ENCODE measurements at places on chromosomes 3 and 15. TPM values are rescaled to one million over a fixed set of nuclear protein-coding genes. Genes with fewer than 3 reads are reported as not detected.
A peak's percentile ranks its signal among the peaks of the same experiment; 100 is the strongest.

The MYO5C gene
- polyA plus RNA-seq, result 6.7 TPM

The B3GNT5 gene
- polyA plus RNA-seq, result 16.2 TPM

The HYAL1 gene
- 11.8 TPM for polyA plus RNA-seq

The FETUB gene
- 5.8 TPM for polyA plus RNA-seq

The ALPK3 gene
- 6.0 TPM for polyA plus RNA-seq

The CATSPER2 gene
- polyA plus RNA-seq, result 0.99 TPM

The RASL12 gene
- 5.1 TPM for polyA plus RNA-seq

DNA sequence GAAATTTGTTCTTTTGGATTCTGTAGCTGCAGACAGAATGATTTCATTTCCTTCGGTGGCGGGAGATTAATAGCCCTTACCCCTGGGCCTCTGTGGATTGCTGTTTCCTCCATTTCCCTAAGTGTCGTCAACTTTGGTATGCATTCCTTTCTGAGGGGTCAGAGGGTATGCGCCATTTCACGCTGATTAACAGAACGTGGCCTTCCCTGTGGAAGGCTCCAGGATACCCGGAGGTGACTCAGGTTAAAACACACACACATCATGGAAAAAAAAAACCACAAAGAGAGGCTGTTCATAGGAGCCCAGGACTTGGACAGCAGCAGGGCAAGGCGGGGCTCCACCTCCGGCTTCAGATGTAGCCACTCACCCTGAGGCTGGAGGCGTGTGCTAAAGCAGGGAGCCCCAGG, 51.9 kb downstream of the EPHB1 start:
- peak; percentile 69 for DNase-seq

GRCh38 chr3:15428539-15428938, 1.1 kb downstream of the EAF1 start:
- DNase-seq, result peak; percentile 19

DNA sequence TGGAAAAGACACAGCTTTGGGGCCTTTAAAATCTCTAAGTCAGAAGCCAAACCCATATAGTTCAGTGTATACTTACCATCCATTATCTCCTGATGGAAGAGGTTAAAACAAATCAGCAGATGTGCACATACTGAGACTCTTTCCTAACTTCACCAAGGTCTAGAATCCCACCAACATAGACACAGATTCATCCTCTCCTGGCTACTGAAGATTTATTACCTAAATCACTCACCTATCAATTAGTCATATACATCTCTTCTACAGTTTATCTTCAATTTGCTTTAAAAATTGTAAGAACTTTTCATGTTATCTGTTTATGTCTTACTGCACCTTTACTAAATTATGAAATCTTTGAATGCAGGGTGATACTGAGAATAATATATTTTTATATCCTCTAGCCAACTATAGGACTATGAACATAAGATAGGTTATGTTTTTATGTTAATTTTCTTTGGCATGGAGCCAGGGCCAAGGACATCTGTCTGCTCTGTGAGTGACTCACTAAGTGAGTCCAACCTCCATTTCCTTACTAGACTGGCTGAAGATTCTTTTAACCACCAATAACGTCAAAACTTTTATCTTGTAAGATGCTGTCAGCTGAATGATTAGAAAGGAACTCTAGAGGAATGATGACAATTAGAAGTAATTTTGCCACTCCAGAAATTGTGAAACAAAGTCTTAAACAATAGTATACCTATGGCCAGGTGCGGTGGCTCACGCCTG, 397.6 kb downstream of the FOXP1 start:
- peak; percentile 31 for DNase-seq

- DNase-seq, result no peak
Measured at GRCh38 chr3:46133285-46133684, 74.8 kb downstream of the CCR1 start.

DNA sequence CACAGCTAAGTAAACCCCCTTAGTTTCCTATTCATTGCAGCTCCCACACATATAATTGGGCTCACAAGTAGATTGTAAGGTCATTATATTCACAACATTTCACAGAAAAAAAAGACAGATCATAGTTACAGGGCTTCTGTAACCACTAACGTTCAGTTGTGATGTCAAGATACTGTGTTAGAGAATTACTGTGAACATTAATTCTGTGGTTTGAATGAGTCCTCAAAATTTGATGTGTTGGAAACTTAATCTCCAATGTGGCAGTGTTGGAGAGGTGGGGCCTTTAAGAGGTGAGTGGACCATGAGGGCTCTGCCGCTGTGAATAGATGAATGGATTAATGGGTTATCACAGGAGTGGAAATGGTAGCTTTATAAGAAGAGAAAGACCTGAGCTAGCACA, 21.3 kb downstream of the GRK7 start:
- DNase-seq, result no peak

DNA sequence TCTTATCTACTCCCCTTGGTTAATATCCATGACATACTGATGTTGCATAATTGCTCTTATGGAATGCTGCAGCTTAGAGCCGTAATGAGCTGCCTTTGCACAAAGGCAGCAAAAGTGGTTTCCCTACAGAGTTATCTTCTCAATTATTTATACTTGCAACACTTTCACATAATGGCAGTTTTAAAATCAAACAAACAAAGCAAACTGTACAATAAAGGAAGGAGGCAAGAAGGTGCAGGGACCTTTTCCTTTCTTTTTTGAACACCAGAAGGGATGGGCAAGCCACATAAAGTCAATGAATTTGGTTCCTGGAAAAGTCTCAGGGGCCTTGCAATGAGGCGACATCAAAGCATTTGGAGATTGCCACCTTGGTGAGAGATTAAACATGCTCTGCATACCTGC, 188.0 kb downstream of the MEIS2 start:
- DNase-seq, result no peak

The HIGD2B gene
- not detected for polyA plus RNA-seq

- no peak for DNase-seq
Measured at GRCh38 chr3:146498002-146498736, 28.8 kb upstream of the PLSCR2 start.

- DNase-seq, result no peak
Measured at GRCh38 chr3:45910892-45911291, 24.5 kb downstream of the CCR9 start.

- no peak for DNase-seq
Measured at GRCh38 chr15:23518104-23518503, 47.4 kb upstream of the MKRN3 start.

DNA sequence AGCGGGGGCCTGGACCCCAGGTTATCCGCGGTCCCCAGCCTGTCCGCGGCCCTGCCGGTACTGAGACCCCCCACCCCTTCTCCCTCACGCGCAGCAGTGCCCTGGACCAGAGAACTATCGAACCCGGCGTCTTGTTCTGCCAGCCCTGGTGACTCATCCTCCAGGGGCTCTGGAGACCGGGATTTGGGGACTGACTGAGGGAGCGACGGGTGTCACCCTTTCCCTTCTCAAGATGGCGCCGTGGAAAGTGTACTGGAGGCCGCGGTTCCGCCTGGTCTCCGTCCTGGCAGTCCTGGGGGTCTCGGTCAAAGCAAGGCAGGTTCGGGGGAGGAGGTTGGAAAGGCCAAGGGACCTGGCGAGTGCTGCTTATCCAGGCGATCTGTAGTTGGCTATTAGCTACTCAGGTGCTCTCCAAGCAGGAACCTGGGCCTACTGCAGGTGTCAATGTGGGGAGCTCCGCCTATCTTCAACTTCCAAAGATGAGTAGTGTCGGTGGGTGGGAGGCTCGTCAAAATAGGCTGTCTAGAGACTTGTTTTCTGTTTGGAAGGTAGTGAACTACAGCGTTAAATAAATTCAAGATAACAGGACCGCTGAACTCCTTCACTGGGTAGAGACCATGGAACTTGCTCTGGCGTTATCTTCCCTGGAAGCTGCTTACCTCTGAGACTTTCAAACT, 790 bp downstream of the RAB5A start:
- DNase-seq, result peak; percentile 69

GRCh38 chr3:183493296-183494045, 62.0 kb downstream of the KLHL6 start:
- DNase-seq, result no peak

DNA sequence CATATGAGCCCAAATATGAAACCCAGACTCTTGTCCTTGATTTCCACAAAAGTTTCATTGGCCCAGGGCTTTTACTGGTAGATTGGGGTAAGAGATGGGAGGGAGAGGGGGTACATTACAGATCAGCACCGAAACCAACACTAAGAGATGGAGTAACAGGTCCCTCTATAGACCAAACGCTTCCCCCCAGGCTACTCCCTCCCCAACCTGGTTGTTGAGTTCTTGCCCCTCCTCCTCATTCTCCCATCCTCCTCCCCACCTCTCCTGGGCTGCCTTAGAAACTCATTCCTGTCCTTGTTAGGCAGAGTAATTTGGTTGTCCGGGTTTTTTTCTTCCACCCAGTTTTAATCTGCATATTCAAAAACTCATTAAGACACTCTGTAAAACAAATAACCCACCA, 74.1 kb downstream of the MESD start:
- DNase-seq, result no peak

The HCN4 gene
- 0.40 TPM for polyA plus RNA-seq

- peak; percentile 13 for DNase-seq
Measured at GRCh38 chr3:2851835-2852234, 258.3 kb downstream of the IL5RA start.

The PPM1L gene
- 5.1 TPM for polyA plus RNA-seq

The ISG20 gene
- 15.8 TPM for polyA plus RNA-seq

The SEMA7A gene
- 4.6 TPM for polyA plus RNA-seq

- DNase-seq, result no peak
Measured at GRCh38 chr3:188528396-188528795, 374.4 kb downstream of the LPP start.

DNA sequence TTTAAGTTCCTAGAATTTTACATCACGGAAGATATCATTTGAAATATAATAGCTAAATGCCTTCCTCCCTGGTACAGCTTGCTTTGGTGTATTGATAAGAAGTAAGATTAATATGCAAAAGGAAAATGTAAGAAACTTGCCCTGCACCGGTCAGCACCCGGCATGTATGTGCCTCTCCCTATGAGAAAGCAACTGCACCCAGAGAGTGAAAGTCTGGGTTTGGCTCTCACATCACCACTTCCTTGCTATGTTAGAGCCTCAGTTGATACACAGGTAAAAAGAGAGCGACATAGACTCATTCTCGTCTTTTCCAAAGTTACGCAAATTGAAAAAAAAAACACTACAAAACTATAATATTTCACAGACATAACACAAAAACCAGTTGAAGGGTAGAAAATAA, 96.7 kb downstream of the FOXP1 start:
- DNase-seq, result no peak

The TTLL13 gene
- polyA plus RNA-seq, result 0.27 TPM

- DNase-seq, result peak; percentile 83
Measured at GRCh38 chr15:40320931-40321371, 2.5 kb upstream of the INAFM2 start.

The HRH1 gene
- 3.3 TPM for polyA plus RNA-seq

DNA sequence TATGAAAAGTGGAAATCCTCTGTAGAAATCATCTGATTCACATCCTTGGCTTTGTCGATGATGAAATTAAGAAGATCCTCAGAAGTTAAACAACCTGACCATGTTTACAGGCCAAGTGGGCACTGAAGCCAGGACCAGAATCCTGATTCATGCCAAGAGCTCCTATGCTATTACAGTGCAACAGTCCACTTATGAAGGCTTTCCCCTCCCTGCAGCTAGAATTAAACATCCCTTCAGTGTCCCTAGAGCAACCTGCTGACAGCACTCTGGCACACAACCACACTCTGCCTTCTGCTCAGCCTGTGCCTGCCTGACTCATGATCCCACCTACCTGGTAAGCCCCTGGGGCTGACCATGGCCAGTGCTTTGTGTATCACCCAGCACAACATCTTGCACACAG, 33.8 kb downstream of the TXNRD3 start:
- DNase-seq, result no peak

DNA sequence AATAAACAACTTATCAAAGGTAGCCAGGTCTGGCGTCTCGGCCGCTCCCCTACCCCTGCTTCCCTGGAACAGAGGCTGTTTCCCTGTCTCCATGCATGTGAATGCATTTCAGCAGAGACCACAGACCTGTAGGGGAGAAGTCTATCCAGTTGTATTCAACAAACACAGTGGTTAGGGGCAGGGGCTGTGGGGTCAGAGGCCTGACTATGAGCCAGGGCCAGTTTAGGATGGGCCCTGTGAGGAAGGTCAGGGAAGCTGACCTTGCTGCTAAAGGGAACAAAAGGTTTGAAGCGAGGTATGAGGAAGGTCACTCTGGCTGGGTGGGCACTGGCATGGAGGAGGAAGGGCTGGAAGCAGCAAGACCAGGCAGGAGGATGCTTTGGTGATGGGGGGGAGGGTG, 184.6 kb downstream of the XXYLT1 start:
- no peak for DNase-seq

DNA sequence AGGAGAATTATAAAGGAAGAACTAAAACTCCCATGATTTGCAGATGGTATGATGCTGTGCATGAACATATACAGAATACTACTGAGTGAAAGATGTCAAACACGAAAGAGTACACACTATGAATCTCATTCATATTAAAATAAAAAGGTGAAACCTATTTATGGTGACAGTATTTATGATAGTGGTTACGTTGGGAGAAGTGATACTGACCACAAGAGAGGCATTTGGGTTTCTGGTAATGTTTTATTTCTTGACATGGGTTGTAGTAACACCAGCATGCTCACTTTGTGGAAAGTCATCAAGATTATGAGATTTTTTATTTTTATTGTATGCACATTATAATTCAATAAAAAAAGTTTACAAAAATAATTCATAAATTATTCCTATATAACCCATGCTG, 324.0 kb downstream of the GAP43 start:
- DNase-seq, result no peak

The CTXND1 gene
- polyA plus RNA-seq, result 1.4 TPM

The LINGO1 gene
- 8.1 TPM for polyA plus RNA-seq

DNA sequence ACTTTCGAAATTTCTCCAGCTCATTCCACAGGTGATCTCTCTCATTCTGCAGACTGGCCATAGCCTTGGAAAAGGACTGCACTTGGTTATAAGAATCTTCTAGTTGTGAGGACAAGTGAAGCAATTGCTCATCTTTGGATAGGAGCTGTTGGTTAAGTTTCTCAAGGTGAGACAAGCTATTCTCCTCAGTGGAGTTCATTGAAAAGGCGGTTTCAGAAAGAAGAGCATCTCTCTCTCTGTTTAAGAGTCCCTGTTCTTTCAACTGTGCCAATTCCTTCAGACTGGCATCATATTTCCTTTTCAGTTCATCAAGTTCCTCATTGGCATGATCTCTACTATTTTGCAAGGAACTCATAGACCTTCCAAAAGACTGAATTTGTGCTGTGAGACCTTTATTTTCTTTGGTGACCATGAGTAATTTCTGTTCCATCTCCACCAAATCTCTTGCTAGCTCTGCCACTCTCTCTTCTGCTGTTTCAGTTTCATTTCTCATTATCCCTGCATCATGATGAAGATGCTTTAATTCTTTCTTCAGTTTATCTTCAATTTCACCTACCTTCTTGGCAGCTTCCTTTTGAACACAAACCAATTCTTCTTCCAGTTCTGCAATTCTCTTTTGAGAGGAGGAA, 30.2 kb upstream of the HCLS1 start:
- no peak for DNase-seq

The TNNC1 gene
- 9.7 TPM for polyA plus RNA-seq

- no peak for DNase-seq
Measured at GRCh38 chr3:49378249-49378895, 20.2 kb upstream of the GPX1 start.

All from hepatocyte (in vitro differentiated cells).